Activated CD4-positive, alpha-beta T cell treated with anti-CD3 and anti-CD28 coated beads, Interleukin-2, amount 10 ng/mL, durations not matched to agents 7 days and 5 days (primary cell): ENCODE measurements at places on chromosomes 1 and 21.

- DNase-seq, result no peak
These were observed 443.9 kb downstream of the CAMTA1 start for GRCh38 chr1:7229186-7229585.

DNA sequence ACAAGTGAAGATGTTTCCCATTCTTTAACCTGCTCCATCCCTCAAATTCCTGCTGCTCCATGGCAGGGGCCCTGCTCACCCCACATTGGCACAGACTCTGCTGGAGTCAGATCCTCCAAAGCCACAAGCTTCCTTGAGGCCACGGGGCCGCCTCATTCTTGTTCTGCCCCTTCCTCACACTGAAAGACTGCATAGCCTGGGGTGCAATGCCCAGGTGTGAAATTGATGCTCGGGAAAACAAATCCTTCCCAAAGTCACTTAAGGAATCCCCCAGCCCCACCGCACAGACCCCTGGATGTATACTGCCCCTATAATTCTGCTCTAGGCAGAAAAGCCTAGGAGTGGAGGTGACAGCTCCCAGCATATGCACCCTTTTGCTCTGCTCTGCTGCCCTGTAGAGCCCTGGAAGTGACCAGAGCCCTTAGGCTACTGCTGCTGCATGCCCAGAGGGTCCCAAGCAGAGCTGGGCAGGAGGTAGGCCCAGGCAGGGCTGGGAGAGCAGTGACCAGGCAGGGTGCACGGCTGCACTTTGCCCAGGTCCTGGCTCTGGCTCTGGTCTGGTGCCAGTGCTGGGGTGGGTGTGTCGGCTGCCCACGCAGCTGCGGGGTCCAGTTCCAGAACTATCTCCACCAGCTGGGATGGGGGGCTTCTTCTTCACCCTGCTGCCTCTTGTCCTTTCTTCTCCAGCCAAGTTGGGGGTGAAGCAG, 1.6 kb downstream of the HES2 start:
- DNase-seq, result no peak

DNA sequence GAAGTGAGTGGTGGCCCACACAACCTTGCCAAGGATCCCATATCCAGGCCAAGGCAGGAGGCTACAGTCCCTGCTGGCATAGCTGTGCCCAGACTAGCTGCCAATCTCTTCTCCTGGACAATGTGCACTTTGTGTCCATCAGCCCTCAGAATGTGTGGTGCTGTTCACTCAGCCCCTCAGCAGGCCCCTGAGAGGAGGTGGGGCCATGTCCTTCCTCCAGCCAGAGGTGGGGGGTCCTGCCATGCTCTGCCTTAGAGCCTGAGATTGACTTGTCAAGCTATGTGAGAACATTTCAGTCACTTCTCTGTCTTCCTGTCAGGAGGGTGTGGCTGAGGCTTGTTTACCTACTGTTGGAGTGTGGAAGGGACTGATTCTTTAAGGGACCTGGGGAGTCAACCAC, 1.4 kb downstream of the NCF2 start:
- DNase-seq, result peak; percentile 15

DNA sequence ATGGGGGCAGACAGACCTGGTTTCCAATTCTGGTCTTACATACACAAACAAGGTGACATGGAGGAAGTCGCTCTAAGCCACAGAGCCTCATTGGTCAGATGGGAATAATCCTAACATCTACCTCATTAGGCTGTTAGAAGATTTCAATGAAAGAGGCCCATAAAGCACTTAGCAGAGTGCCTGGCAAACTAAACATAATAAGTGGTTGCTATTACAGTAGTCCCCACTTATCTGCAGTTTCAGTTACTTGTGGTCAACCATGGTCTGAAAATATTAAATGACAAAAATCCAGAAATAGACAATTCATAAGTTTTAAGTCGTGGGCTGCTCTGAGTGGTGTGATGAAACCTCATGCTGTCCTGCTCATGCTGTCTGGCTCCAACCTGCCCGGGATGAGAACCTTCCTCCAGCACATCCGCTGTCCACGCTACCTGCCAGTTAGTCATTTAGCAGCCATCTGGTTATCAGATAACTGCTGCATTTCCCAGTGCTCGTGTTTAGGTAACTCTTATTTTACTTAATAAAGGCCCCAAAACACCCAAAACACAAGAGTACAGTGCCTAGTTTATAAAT, 112.3 kb downstream of the DDX20 start:
- DNase-seq, result no peak

DNA sequence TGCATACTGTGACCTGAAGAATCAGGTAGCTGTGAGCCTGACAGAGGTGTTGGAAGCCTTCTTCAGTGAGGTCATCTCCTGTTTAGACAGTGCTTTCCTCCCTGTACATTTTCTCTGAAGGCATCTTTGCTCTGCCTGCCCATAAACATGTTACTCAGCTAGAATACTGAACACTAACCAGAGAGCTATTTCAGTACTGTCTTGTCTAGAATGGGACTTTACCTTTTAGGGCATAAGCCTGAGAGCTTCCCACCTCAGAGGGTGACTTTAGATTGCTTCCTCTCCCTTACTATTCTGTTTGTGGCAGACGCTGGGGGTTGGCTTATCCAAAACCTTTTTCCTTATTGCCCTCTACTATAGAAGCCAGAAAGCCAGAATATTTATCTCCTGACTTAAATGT, 23.3 kb upstream of the ZNF326 start:
- DNase-seq, result no peak

GRCh38 chr1:6854166-6854565, 68.9 kb downstream of the CAMTA1 start:
- no peak for DNase-seq

DNA sequence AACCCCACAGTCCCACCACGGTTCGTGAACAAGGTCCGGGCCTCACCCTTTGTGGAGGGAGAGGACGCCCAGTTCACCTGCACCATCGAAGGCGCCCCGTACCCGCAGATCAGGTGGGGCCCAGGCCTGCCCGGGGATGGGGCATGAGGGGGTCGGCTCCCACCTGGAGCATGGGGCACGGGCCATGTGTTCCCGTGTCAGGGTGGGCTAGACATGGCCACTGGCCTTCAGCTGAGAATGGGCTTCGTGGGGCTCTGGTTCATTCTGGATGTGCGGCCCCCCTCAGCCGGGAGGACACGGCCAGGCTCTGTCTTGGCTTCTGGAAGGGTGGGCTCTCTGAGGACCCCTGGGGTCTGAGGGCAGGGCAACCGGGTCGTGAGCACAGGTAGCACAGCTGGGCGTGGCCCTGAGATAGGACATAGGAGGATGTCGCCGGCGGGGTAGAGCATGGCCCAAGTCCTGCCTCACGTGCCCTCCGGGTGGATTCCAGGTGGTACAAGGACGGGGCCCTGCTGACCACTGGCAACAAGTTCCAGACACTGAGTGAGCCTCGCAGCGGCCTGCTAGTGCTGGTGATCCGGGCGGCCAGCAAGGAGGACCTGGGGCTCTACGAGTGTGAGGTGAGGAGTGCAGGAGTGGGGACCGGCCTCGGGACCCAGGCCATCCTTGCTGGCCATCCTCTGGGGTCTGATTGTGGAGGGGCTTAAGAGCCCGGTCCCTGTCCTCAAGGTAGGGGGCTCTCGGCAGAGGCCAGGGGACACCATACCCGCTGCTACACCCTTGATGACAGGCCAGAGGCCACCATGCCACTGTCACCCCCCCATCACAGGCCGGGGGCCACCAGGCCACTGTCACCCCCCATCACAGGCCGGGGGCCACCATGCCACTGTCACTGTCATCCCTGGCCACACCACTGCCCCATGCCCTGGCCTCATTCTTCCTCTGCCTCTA, 55.5 kb downstream of the TRIM11 start:
- DNase-seq, result no peak

GRCh38 chr1:24351918-24352627, 32.9 kb downstream of the GRHL3 start:
- DNase-seq, result no peak

- no peak for DNase-seq
These were observed 15.0 kb upstream of the ID3 start for GRCh38 chr1:23574265-23574754.

- peak; percentile 93 for DNase-seq
These were observed at the start of gene PIGC for GRCh38 chr1:172443666-172444453. Gene PIGC (minus strand): TSS chr1:172444069. CDS start chr1:172442622, 1,447 bp downstream.

DNA sequence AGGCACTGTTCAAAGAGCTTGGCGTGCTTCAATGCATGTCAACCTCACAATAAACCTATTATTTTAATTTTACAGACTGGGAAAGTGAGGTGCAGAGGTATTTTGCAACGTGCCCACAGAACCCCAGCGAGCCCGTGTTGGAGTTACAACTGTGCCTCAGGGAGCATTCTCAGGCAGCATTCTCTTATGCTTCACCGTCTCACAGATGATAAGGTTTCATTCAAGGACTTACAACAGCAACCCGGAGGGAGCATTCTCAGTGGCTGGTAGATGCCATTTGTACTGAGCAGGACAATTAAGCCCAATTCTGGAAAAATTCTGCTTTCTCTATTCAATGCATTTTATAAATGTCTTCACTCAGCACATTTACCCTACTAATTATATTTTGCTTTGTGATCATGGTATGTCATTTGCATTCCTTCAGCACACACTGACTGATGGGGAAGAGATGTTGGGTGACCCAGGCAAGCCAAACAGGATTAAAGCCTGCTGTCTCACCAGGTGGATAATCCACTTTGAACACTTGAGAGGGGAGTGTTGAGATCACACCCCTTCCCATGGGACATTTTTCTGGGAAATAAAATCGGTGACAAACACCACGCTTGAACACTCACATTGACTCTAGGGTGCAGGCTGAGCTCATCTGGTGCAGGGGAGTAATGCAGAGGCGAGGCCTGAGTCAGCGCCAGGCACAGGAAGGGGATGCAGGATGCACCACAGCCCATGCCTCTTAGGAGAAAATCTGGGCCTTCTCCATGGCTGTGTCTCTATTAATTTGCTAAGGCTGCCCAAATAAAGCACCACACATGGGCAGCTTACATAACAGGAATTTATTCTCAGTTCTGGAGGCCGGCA, 113.9 kb downstream of the CLIC6 start:
- no peak for DNase-seq

DNA sequence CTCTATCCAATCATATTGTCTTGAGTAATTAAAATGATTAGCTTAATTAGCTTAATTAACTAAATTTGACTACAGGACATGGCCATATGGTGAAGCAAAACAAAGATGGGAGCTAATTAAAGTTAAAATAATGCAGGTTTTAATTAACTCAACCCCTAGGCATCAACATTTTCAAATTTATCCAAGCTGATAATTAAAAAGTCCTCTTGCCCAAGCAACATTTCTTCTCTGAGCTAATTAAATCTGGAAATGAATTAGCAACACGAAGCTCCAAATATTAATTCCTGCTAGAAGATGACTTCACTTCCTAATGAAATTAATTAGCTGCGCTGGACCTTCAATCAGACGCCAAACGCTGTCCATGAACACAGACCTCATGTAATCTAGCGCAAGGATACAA, 27.9 kb downstream of the LMO4 start:
- DNase-seq, result no peak

GRCh38 chr1:20080441-20081352, 10.7 kb downstream of the PLA2G5 start:
- peak; percentile 14 for DNase-seq

- DNase-seq, result no peak
These were observed 240.3 kb downstream of the VAV3 start for GRCh38 chr1:107724648-107725047.

DNA sequence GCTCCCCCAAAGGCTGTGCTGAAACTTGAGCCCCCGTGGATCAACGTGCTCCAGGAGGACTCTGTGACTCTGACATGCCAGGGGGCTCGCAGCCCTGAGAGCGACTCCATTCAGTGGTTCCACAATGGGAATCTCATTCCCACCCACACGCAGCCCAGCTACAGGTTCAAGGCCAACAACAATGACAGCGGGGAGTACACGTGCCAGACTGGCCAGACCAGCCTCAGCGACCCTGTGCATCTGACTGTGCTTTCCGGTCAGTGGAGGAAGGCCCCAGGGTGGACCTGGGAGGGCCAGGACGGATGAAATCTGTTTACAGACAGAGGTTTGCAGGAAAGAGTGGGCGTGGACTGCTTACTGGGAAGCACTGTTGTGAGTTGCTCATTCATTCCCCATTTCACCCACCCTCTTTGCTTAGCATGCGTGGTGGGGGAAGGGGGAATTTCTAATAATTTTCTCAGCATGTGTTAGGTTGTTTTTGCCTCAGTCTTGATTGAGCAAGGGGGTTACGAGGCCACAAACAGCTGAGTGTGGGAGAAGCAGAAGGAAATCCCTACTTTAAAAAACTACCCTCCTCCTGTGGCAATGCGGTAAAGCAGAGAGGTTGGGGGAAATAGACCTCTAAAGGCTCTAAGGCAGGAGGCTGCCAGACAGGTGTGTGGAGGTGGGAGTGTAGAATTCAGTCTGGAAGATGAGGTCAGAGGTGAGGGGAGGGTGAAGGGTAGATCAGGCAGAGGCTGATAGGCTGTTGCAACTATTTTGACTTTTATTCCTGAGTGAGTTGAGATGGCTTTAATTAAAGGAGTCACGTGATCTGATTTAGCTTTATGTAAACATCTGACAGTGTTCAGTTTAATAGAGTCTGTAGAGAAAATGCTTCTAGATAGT, 1.3 kb downstream of the FCGR2A start:
- DNase-seq, result no peak

DNA sequence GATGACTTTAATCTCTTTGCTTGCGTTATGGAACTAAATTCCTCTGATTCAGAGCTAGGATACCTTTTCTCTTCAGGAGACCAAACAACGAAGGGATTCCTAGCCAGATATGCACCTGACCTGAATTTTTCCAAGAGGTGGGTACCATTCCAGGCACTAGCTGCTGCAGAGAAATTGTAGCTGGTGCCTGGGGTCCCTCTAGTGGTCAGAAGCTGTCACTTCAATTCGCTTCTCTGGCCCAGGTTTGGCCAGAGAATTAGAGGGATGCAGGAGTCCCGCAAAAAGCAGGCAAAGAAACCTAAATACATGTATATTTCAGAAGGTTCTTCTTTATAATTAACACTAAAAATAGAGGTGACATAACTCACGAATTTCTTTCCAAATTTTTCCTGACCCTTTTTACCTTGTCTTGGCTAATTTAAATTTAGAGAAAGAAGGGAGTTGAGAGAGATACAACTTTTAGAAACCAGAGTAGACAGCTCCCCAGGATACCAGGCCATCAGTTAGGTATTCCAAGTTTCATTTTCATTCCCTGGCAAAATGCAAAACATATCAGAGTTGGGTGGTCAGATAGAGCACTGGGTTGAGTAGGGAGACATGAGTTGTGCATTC, 9.6 kb downstream of the ACKR1 start:
- peak; percentile 37 for DNase-seq

DNA sequence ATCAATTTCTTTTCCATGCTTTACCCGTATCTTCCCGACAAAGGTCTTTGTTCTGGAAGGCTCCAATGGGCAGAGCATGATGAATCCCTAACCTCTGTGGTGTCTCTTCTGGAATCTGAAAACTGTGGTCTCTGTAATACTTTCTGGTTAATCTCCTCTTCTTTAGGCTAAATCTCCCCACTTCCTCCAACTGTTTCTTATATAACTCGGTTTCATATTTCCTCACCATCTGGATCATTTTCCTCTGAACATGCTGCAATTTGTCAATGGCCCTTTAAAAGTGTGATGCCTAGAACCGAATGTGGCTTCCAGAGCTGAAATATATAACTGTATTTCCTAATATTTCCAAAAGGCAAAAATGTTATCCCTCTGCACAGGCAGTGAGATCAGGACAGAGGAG, 66.1 kb downstream of the ALG14 start:
- no peak for DNase-seq
